AG10803 (cell line): ENCODE measurements at places on chromosomes 3 and 15.

DNA sequence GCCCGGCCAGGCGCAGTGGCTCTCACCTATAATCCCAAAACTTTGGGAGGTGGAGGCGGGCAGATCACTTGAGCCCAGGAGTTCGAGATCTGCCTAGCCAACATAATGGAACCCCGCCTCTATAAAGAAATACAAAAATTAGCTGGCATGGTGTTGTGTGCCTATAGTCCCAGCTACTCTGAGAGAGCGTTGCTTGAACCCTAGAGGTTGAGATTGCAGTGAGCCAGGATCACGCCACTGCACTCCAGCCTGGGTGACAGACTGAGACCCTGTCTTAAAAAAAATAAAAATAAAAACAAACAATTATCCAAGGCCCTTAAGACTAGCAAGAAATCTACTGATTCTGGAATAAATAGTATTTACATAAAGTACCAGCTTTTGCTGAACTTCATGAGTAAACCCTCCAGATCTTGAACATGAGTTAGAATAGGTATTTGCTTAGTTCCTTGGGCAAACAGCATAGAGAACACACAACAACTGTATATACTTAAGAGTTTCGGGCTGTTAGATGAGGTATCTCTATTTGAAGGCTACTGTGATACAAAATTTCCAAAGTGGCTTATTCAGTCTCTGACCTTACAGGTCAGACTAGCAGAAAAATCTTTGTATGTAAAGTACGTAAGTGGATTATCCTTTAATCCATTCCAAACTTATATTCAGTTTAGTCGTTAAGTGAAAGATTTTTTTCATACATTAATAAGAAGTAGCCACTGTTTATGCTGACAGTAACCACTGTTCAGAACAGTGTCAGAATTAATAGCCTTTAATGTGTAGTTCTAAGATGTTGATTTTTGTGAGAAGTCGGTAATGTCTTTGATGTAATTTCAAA lies 171.1 kb upstream of the CGNL1 start:
- DNase-seq: no peak

DNA sequence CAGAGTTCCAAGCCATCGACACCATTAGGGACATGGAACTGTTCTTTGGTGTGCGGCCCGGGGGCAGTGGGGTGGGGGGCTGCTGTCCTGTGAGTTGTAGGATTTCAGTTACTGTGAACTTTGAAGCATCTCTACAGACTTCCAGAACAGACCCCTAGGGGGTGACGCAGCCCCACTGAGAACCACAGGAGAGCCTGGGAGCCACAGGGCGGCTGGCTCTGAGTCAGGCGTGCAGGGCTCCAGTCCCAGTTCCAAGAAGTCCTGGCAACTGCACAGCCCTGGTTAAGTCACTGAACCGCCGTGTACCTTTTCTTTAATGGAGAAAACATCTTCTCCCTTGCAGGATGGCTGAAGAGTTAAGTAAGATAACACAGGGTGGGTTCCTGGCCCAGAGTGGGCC lies 23.5 kb upstream of the LRTM1 start:
- DNase-seq: peak; percentile 93

- no peak for DNase-seq
These were observed 144.0 kb downstream of the SMAD6 start for GRCh38 chr15:66846031-66846430.

- no peak for DNase-seq
These were observed 26.8 kb downstream of the KLHDC8B start for GRCh38 chr3:49198161-49198560.

- DNase-seq: peak; percentile 35
These were observed 380.7 kb downstream of the EPHB1 start for GRCh38 chr3:135175728-135176277.

- DNase-seq: no peak
These were observed 402.0 kb upstream of the TBL1XR1 start for GRCh38 chr3:177599326-177599725.

- peak; percentile 15 for DNase-seq
These were observed 25.1 kb downstream of the SLC24A5 start for GRCh38 chr15:48145923-48146322.

- DNase-seq: peak; percentile 91
These were observed 18.1 kb downstream of the H1-8 start for GRCh38 chr3:129560911-129561594.

- DNase-seq: no peak
These were observed 57.7 kb downstream of the MESD start for GRCh38 chr15:80931721-80932512.

DNA sequence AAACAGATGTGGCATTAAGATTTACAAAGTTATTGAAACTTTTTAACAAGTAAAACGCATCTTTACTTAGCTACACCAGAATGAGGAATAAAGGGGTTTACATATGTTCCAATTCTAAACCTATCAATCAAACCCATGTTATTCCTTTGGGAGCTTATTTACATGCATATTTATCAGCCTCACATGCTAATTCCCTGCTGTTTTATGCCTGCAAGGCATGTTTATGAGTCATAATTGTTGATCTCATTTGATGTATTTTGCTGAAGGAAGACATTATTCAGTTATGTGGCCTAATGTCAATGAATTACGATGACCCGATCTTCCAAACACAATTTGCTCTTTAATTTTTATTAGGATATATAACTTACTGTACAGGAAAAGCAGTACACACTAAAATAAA lies 272.9 kb downstream of the TBC1D5 start:
- DNase-seq: peak; percentile 17

- DNase-seq: no peak
These were observed 21.3 kb downstream of the IGF1R start for GRCh38 chr15:98669638-98670037.

- peak; percentile 86 for DNase-seq
These were observed at the start of gene ITGB5 for GRCh38 chr3:124887177-124887931. Gene ITGB5 (minus strand): TSS chr3:124887365. CDS start chr3:124887000, 365 bp downstream.

DNA sequence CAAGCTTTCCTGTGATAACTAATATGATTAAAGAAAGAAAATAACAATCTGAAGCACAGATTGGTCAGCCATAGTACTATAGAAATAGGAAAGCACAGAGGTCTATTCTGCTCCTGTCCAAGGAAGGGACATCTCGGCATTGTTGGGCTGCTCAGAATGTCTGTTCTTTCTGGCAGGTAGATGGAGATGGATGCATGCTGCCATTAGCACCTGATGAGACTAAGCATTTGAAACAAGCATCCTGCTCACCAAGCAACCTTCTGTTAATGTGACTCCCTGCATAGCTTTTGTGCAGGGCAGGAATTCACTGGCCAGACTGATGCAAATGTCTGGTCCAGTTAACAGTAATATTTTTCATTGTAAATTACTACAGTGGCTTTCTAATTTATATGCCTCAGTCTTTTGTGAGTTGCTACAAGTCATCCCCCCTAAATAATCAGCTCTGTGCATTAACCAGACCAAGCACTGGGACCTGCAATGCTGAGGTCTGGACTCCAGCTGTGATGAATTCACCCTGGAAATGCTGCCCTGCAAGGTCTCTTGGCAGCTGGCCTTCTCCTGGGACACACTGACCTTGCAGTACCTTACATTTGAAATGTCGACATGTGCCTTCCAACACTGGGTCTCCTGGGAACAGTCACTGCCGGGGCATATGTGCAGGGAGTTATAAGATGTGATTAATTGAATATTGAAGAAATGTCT lies 1123.7 kb downstream of the IGSF11 start:
- DNase-seq: no peak

DNA sequence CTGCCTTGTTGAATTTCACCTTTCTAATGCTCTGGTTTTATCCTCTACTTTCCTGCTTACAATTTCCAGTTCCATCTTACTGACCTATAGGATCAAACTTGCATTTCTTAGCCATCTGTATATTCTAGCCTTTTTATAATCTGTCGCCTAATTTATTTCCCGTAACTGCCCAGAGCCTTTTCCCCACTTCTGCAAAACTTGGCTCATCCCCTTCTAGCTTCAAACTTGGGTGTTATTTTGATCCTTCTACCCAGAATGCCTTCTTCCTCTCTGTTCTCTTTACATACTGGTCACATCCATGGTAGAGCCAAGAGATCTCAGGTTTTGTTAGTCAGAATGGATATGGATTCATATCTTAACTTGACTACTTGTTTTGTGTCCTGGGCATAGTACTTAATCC lies 2.6 kb downstream of the SACM1L start:
- no peak for DNase-seq

DNA sequence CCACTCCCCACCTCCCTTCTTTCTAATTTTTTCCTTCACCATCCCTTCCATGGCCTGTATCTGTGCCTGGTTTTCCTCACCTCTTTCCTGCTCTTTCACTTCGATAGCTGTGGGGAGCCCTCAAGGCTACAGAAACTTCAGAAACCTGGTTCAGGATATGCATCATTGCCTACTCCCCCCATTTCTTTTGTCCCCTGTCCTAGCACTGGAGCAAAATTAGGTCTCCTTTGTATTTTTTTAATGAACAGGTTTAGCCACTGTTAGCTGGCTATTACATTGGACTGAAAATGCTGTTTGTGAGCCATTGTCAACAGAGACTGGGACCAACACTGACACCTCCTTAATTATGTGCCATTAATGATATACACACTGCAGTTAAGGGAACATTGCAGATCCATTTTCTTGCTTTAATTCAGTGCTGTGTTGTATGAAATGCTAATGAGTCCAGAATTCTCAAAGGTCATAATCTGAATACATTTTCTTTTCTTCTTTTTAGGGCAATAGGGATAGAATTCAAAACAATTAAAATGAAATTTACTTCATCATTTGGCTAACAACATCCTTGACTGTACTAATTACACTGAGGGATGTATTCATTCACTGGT lies 138.6 kb downstream of the PDCD6IP start:
- no peak for DNase-seq

DNA sequence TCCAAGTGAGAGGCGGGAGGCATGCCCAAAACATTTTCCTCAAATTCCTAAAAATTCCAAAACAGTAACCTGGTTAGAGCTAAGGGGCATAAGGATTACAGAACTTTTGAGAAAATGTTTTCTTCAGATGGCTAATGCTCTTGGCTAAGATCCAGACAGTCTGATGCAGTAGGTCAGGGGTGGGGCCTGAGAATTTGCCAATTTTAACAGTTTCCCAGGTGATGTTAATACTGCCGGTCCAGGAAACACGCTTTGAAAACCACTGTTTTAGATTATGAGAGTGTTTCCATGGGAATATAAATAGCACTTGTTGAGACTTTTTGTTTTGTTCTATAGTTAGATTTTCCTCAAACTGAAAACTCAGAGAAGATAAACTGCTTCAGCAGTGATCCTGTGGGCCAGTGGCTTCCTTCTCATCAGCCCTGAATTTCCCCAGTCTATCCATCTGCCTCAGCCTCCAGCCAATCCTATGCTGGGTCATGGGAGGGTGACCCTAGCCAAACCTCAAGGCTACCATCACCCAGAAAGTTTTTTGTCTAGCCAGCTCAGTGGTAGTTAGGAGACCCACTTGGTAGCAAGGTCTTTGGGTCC lies 71.6 kb upstream of the ACP3 start:
- peak; percentile 8 for DNase-seq

DNA sequence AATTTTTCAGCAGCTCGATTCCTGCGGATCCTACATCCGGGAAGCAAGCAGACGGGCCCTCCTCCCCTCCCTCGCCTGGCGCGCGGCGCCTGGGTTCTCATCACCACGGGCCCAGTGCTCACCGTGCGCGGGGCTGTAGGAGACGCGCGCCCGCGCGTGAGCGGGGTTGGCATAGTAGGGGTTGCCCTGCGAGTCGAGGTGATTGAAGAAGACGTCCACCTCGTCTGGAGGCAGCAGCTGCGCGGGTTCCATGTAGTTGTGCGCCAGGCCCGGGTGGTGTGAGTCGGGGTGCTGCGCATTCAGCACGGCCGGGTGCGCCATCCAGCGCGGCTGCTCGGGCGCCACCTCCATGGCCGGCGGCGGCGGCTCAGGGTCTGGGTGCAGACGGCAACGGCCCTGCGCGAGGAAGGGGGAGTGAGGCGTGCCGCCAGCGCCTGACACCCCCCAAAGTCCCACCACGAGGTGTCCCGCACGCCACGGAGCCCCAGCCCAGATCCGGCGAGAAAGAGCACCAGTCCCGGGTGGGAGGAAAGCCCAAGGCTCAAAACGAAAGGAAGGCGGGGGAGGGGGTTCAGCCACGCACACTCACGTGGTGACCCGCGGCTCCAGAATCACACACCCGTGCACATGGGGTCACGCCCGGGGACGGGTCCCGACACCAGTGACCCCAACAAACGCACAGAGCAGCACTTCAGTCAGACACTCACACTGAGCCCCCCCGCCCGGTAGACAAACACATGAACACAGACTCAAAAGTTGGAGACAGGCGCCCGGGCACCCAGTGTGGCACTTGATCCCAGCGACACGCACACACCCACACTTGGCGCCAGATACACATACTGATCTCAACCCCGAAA lies 6.1 kb downstream of the GATA2 start:
- DNase-seq: peak; percentile 59

GRCh38 chr3:141384575-141384974 lies 16.3 kb downstream of the ZBTB38 start:
- DNase-seq: no peak

DNA sequence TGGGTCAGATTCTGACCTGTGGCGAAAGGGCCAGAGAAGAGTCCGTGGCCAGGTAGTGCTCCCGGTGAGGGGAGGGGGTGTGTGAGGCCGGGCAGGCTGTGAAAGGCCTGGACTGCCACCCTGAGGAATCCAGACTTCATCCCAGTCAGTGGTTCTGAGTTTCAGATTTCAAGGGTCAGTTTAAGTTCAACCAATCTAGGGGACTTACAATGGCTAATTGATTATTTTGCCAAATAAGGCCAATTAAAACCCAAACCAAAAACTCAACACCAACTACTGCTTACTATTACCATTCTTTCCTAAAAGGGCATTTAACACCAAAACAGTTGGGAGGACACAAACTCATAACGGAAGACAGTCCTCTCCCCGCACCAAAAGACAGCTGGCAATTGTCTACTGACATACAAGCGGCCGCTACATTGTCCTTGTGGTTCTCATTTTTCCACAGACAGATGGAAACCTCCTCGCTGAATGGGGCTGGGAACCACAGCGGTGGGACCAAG lies 30.5 kb downstream of the TMEM44 start:
- no peak for DNase-seq

GRCh38 chr15:28955160-28955992 lies 69.6 kb downstream of the APBA2 start:
- no peak for DNase-seq

- DNase-seq: no peak
These were observed 28.8 kb downstream of the WNT5A start for GRCh38 chr3:55458181-55458790.

GRCh38 chr3:154794814-154795445 lies 285.2 kb upstream of the MME start:
- DNase-seq: no peak

- no peak for DNase-seq
These were observed 122.3 kb downstream of the FAM174B start for GRCh38 chr15:92533298-92533697.

DNA sequence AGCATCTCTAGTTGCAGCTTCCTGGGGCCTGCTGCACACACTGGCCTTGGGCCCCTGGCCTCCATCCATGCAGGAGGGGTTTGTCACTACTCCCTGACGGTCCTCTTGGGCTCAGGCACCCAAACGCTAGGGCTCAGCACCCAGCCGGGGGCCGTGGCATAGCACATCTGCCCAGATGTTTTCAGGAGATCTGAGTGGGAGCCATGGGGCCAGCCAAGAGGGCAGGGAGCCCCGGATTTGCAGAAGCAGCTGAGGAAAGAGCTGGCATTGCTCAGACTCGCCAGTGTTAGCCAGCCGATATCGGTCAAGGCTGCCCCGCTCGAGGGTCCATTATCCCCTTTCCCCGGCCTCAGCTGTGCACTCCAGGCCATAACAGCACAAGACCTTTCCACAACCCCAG lies 1.5 kb upstream of the ALDH1A3 start:
- DNase-seq: no peak
